ENCODE measurements at places on chromosomes 4 and X.
A peak's percentile ranks its signal among the peaks of the same experiment; 100 is the strongest.

DNA sequence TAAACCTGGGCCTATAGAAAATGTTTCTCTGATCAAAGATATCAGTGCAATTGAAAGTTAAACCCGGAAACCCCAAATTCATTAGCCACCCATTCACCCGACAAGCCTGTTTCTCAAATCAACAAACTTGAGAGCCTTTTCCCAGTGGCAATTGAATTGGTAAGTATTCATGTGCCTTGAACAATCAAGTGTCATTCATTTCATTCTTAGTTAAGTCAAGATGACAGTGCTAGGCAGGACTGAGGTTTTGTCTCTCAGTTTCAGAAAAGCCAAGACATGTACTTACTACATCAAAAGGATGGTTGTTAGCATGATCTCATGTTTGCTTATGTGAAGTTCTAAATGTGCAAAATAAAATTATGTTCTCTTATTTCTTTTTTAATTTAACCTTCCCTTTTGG, 32.3 kb downstream of the CC2D2A start:
- DNase-seq, result no peak

GRCh38 chr4:40840255-40840984, 90.7 kb downstream of the NSUN7 start:
- DNase-seq, result no peak

GRCh38 chrX:128439159-128439558, 387.0 kb upstream of the ACTRT1 start:
- peak; percentile 48 for DNase-seq

- DNase-seq, result no peak
Observed at GRCh38 chrX:148728901-148729300, 228.5 kb downstream of the AFF2 start.

All from DMS153 (cell line).